Fibroblast of skin of right quadriceps (primary cell): ENCODE measurements at places on chromosomes 2 and 18.

GRCh38 chr2:239787538-239788050 lies 237.5 kb downstream of the NDUFA10 start:
- no peak for DNase-seq

- no peak for DNase-seq
Observed at GRCh38 chr2:143312441-143312840, 183.2 kb downstream of the ARHGAP15 start.

GRCh38 chr2:86350751-86351150 lies 13.3 kb upstream of the REEP1 start:
- no peak for DNase-seq

DNA sequence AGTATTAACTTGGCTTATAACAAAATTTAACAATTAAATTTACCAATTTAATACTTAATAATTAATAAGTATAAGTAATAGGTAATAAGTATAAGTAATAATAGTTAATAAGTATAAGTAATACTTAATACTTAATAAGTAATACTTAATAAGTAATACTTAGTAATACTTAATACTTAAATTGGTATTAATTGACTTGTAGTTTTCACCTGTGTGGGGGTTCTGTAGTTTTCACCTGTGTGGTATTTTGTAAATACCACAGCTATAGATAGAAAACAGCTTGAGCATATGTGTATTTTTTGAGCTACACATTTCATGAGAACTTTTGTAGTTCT lies 55.4 kb downstream of the MAPRE2 start:
- no peak for DNase-seq

GRCh38 chr2:15836689-15837610 lies 103.4 kb upstream of the MYCN start:
- no peak for DNase-seq

- DNase-seq, result no peak
Observed at GRCh38 chr2:68225119-68225632, 27.2 kb downstream of the PPP3R1 start.

DNA sequence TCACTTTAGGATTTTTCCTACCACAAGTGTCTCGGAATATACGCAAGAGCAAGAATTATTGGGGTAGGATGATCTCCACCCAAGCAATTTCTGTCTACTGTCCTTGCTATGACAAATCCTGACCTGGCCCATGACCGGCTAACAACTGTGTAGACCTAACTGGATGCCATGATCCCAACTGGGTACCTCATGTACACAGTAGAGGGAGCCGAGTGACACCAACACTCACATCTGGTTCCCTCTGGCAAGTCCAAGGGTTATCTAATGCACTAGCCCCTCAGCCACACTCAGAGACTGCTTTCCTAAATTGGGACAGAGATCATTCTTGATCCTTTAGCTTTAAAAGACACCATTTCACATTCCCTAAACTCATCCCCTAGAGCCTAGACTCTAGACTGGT lies 60.7 kb upstream of the ZNF532 start:
- no peak for DNase-seq

GRCh38 chr2:230713331-230714135 lies 891 bp downstream of the CAB39 start:
- DNase-seq, result no peak

DNA sequence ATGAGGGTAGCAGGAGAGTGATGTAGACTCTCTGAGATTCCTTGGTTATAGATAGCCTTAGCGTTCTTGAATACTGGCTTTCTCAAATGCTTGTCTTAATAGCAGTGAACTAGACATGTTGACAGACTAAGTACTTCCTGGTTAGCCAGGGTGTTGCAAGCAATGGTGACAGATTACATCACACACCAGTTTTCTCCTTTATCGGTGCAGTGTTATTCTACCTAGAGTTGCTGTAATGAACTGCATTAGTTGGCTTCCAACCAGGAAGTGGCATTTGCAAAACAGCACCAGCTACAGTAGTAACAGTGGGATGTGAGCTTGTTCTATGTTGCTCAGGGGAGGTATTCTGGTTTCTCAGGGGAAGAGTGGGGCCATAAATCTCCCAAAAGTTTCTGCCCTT lies 582.2 kb upstream of the DDX18 start:
- DNase-seq, result no peak

GRCh38 chr18:9065864-9066263 lies 36.6 kb upstream of the NDUFV2 start:
- no peak for DNase-seq

DNA sequence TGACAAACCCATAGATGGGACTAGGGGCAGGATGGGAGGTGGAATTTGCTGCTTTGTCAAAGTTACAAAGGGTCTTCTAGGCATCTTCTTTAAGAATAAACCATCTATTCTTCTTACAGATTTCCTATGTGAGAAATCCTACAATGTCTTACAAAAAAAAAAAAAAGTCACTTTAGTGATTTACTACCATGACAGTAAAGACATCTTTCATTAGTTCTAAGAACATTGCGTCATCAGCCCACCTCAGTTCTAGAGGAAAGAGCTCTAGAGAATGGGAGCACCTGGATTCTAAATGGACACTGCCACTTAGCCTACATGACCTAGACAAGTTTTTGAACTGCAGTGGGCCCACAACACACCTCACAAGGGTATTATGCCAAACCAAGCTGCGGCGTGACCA lies 172.0 kb downstream of the MYO5B start:
- DNase-seq, result no peak

DNA sequence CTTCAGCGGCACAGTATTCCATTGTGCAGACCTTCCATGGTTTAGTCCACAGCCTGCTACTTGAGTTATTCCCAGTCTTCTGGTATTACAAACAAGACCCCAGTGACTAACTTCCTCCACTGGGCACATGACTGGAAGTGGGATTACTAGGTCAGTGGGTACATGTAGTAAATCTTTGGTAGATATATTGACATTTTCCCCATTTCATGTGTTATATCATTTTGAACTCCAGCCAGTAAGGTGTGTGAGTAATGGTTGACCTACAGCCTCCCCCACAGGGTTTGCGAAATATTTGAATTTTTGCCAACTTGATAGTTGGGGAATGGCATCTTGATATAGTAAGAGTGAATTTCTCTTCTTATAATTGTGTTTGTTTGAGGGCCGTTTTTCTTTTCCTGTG lies 58.8 kb downstream of the RNF144A start:
- no peak for DNase-seq

DNA sequence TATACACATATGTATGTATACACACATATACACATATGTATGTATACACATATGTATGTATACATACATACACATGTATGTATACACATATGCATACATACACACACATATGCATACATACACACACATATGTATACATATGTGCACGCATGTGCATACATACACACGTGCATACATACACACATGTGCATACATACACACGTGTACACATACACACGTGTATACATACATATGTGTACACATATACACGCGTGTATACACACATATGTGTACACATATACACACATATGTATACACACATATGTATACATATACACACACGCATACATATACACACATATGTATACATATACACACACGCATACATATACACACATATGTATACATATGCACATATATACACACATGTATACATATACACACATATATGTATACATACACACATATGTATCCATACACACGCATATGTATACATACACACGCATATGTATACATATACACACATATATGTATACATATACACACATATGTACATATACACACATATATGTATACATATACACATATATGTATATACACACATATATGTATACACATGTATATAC lies 21.5 kb downstream of the NABP1 start:
- no peak for DNase-seq

DNA sequence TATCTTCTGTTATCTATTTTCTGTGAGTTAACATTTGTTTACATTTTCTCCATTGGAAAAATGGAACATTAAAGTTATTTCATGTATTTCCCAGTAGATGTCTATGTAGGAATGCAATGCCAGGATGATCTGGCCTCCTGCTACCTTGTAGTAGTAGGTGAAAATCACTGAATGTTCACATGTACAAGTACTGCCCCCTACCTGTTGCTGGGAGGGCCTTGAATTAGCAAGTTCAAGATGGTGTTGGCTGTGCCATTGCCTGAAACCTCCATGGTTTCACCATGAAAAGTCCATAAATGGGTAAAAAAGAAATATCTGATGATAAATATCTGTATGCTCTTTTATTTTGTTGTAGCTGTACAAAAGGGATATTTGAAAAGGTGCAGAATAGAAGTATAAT lies 30.7 kb downstream of the XRCC5 start:
- no peak for DNase-seq

DNA sequence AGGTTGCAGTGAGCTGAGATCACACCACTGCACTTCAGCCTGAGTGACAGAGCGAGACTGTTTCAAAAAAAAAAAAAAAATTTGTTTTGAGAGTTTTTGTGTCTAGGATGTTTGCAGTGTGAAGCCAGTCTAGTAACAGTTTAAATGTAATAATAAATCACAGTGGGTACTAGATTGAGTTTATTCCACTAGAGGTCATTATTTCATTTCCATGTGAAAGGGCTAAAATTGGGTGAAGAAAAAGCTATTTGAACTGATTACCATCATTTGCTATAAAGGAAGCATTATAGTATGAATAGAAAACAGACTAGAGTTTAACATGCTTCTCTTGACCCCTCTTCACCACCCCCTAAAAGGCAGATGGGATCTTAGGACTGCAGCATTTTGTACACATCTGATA lies 20.3 kb downstream of the SNRPD1 start:
- DNase-seq, result no peak

GRCh38 chr2:42809819-42810120 lies 17.4 kb upstream of the HAAO start:
- DNase-seq, result no peak

GRCh38 chr2:12176623-12177454 lies 430.4 kb downstream of the LPIN1 start:
- DNase-seq, result peak; percentile 61

DNA sequence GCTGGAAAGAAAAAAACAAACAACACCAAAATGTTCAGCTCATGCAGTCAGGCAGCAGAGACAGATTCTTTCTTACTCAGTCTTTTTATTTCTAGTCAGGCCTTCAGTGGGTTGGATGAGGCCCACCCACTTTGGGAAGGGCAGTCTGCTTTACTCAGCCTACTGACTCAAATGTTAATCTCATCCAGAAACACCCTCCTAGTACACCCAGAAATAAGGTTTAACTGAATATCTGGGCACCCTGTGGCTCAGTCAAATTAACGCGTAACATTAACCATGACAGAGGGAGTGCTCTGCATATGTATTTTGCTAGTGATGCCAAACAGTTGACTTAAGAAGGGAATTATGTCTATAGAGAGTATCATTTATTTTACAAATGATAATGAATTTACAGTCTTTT lies 401.6 kb downstream of the PARD3B start:
- no peak for DNase-seq

- DNase-seq, result peak; percentile 22
Observed at GRCh38 chr2:84815146-84815545, 65.7 kb downstream of the TRABD2A start.

- peak; percentile 12 for DNase-seq
Observed at GRCh38 chr2:21404827-21405625, 281.3 kb downstream of the TDRD15 start.

DNA sequence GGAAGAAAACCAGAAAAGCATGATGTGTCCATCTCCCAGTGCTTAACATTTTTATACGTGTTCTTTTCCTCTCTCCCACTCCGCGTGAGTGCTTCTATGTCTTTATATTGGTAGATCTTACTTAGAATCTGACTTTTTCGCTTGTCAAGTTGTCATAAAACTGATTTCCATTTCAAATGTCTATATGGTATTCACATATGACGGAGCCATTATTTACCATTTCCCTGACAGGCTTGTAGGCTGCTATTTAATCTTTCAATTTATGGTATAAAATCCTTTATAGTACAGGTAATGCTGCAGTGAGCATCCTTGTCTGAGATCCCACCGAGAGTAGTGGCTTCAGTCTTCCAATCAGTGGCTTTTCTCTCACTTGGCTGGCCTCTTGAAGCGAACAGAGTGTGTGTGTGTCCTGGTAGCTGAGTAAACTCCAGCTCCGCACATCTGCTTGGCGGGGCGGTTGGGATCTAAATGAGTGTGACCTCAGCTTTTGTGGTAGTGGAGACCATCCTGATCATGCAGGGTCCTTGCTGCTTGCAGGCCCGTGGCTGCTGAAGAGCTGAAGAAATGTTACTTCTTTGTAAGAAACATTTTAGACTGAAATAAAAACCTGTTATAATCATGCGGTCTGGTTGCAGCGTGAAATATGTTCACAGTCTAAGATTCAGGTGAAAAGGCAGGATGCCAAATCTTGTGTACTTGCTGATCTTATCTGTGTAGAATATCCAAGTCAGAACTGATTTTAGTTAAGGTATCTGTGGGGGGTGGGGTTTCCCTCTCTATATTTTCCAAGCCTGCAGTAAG lies 40.2 kb downstream of the INPP4A start:
- DNase-seq, result no peak

GRCh38 chr2:20490300-20491181 lies 43.7 kb downstream of the RHOB start:
- DNase-seq, result peak; percentile 73

- no peak for DNase-seq
Observed at GRCh38 chr18:36514778-36515177, 217.3 kb downstream of the FHOD3 start.

- peak; percentile 31 for DNase-seq
Observed at GRCh38 chr2:168705534-168706470, 96.6 kb upstream of the NOSTRIN start.

GRCh38 chr2:217429981-217430500 lies 570.2 kb upstream of the TNP1 start:
- peak; percentile 44 for DNase-seq

GRCh38 chr2:222656526-222657446 lies 894 bp upstream of the FARSB start:
- peak; percentile 10 for DNase-seq

GRCh38 chr18:47696870-47697269 lies 233.6 kb downstream of the SMAD2 start:
- no peak for DNase-seq

GRCh38 chr2:237542001-237542704 lies 24.2 kb upstream of the PRLH start:
- DNase-seq, result no peak

DNA sequence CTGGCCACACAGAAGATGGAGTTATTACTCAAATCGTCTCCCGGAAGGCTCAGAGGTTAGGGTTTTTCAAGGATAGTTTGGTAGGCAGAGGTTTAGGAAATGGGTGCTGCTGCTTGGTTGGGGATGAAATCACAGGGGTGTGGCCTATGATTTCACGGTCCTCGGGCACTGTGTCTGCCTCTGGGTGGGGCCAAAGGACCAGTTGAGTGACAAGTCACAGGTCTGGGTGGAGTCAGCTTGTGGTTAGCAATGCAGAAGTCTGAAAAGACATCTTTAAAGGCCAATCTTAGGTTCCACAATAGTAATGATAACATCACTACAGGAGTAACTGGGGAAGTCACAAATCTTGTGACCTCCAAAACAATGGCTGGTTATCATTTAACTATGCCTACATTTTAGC lies 387.8 kb downstream of the ZNF521 start:
- no peak for DNase-seq

GRCh38 chr18:3321133-3321812 lies 59.3 kb downstream of the MYL12B start:
- DNase-seq, result peak; percentile 94

DNA sequence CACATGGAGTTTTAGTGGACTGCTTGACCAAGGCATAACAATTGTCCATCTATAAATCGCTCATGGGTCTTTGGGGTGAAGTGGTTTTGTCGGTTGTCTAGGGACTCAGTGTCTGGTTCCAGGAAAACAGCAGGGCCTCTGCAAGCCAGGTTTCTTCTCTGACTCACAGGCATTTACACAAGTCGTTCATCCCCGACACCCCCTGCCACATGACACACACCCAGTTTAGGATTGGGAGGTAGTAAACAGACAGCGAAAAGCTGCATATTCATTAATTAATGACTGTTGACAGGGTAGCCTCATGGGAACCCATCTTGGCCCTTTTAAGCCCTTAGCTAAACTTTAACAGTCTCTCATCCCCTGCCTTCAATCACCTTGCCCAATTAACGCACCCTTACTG lies 194.8 kb upstream of the ACVR2A start:
- DNase-seq, result no peak
